GM10248 (cell line): ENCODE measurements at places on chromosomes 2 and 18.

- peak; percentile 89 for DNase-seq
These were observed 80.2 kb downstream of the SMAD4 start for GRCh38 chr18:51110073-51110797.

GRCh38 chr2:105454801-105455485, 56.1 kb upstream of the FHL2 start:
- DNase-seq: no peak

DNA sequence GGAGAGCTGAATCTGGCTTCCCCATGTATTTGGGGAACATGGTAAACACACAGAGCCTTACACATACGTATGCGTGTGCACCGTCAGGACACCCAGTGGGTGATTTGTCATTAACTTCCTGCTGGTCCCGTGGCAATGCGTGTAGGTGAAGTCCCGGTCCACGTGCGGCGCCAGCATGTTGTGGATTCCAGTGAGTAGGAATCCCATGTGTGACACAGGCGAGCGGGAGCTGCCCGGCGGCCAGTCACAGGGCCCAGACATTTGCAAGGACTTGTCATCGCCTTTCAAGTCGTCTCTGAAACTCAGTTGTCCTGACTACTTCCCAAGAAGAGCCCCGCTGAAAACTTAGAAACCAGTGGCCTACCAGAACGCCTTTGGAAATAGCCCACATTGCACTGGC, 102.0 kb downstream of the RNF144A start:
- no peak for DNase-seq

DNA sequence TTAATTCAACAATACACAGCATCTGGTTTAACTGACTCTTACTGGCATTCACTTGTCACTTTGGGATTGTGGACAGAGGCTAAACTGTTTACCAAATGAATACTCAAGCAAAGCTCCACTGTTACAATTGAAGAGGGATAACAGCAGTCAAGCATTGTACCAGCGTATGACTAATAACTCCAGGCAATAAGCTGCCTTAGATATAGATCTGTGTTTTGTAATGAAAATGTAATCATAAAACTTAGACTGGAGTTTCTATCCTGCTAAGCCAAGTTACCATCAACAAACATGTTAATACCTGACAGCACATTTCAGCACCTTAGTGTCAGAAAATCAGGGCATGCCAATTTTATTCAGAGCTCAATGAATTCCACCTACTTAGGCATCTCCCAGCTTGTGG, 889.5 kb downstream of the EPHA4 start:
- DNase-seq: no peak

DNA sequence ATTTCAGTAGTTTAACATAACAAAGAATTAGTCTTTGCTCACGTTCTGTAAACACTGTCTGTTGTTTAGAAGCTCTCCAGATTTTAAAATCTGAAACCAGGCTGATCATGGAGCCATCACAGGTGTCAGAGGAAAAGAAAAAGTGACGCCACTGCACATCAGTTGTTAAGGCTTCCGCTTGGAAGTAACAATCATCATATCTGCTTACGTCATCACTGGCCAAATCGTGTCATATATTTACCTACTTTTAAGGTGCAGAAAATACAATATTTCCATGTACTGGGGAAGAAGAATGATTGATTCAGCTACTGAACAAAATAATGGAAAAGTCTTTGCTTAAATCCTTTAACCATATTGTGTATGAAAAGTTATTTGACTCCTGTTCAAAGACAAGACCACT, 382.6 kb upstream of the MC4R start:
- no peak for DNase-seq

DNA sequence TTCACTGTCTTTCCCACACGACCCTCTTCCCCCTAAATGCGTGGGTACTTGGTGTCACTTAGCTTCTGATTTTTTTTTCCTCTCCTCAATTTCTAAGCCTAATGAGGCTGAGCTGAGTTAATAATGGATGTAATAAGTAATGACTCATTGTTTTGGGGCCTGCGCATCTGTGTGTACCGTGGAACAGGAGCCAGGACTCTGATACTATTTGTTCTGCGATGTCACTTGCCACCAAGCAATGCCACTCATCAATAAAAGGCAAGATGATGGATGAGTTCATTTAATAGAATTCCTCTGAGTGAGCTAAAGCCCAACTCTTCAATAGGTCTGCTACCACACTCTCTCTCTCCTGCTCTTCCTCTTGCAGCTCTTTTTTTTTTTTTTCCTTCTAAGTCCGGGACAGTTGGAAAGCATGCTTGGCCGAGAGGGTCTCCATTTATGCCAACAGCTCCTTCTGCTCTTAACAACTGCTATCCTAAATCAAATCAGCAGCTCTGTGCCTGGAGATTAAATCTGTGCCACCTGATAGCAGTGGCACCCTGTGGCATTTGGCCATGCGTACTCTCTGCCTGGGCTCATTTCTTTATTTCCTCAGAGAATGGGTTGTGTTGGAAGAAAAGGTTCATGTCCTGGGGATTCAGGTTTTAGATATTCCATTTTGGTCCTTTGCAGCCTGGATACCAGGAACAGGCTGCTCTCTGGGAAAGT, 1284.2 kb upstream of the PIK3C3 start:
- DNase-seq: no peak

DNA sequence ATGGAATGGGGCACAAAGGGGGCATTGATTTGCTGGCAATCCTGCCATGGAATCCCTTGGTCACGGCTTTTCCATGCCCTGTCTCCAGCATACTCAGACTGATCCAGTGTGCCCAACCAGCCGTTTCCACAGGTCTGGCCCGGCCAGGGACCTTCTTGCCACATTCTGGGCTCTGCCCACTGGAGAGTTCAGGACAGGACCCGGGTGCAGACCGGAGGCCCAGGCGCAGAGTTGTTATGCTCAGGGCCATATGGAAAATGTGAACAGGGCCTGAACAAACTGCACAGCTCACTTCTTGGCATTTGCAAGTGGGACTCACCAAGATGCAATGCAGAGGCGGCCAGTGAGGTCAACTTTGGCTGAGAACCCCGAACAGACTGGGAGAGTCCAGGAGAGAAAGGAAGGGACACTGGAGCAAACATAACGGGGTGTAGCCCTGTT, 15.6 kb upstream of the ASAP2 start:
- no peak for DNase-seq

DNA sequence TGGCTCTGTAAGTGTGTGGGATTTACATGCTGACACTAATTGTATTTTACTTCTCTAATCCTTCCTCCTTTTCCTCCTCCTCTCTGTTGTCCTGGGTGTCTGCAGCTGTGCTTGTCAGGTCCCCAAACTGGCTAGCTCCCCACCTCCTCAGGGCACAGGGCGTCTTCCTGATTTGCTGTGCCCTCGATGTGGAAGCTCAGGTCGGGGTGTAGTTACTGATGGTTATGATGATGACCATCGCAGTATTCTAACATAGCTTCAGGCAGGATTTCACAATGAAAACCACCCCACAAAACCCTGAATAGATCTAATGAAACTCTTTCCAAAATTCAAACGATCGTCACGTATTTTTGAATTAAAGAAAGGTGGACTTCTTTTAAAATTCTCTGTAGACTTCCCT, 428.4 kb downstream of the TGIF1 start:
- no peak for DNase-seq

GRCh38 chr2:7972670-7973069, 709.2 kb upstream of the ID2 start:
- DNase-seq: no peak

DNA sequence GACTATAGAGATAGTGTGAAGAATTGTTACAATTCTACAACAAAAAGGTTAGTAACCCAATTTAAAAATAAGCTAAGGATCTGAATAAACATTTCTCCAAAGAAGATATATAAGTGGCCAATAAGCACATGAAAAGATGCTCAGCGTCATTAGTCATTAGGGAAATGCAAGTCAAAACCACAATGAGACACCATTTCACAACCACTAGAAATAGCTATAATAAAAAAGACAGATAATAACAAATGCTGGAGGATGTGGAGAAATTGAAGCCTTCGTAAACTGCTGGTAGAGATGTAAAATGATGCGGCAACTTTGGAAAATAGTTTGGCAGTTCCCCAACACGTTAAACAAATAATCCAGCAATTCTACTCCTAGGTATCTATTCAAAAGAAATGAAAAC, 366.5 kb upstream of the POU3F3 start:
- no peak for DNase-seq

GRCh38 chr2:179355881-179356280, 91.2 kb upstream of the SESTD1 start:
- no peak for DNase-seq

GRCh38 chr18:5439986-5440696, 103.7 kb downstream of the EPB41L3 start:
- DNase-seq: no peak

- no peak for DNase-seq
These were observed 48.3 kb downstream of the GLI2 start for GRCh38 chr2:120783969-120784372.

DNA sequence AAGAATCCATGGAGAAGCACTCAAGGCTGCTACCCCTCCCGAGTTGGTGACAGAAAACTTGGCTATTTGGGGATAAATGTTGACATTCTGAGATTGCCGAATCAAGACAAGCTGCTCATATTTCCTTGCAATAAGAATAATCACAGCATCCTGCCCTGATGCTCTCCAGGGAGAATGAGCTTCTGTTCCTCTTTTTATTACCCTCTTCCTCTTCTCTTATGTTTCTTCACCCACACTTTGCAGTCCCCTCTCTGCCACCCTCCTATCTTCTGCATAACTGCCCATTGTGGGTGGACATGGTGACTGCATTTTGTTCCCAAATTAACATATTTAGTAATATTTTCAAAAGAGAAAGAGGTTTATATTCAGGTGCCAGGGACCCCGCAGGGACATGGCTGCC, 11.9 kb upstream of the MSGN1 start:
- DNase-seq: peak; percentile 44

DNA sequence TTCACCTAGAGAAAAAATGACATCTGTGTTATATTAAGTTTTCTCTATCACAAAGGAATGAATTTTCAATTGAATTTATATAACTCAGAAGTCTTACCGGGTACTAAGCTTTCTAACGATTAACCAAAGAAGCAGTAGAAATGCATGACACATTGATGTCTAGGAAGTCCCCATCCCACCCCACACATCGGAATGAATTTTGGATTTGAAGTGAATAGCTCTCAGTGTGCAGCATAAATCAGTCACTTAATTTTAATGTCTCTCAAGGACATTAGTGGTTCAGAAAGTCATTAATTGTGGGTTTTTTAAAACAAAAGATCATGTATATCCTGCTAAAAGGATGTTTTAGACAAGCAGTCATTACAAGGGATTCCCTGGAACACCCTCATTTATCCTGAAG, 141.4 kb upstream of the PIEZO2 start:
- no peak for DNase-seq

DNA sequence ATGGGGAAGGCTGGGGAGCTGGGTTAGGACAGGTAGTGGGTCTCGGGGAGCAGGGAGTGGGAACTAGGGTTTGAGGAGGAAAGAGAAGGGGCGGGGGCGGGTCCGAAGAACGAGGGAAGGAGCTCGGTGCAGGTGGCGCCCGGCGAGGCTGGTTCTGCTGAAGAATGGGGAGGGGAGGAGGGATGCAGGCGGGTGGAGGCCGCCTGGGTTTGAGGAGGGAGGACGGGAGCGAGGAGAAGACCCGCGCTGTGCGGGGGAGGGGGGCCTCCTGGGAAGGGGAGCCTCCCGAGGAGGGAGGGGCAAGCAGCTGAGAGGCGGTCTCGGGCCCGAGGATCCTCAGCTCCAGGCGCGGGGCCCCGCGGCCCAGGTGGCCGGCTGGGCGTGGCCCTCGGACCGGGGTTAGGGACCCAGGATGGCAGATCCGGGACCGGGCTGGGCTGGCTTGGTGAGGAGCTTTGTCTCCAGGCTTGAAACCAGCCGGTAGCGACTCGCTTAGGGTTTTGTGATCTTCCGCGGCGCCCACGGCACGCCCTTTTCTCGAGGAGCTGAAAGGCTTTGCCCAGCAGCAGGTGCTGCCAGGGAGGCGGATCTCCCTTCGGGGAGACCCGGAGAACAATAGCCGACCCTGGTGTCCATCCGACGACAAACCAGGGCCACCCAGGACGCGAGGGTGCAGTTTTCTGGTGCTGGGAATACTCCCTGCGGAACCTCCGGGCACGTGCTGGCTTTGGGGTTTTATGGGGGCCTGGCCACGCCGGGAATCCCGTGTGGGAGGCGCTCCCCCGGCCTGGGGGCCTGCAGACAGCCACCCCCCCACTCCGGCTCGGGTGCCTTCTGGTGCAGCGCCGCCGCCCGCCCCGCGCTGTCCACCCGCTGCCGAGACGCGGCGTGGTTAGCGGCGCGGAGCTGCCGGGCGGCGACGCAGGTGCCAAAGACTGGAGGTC, 1.4 kb downstream of the DPYSL5 start:
- DNase-seq: no peak

DNA sequence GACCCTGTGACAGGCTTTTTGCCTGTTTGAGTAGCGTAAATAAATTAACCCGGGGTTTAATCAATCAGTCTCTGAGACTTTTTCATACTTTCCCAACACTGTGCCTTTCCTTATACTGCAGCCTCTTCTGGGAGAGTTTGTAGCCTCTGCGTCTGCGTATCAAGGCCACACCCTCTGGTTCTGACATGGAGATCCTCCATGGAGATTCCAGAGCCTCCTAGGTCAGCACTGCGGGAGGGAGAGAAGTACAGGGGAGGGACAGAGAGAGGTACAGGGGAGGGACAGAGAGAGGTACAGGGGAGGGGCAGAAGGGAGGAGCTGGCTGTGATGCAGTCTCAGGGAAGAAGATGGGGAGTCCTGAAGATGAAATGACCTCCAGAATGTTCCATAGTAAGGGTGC, 166.0 kb downstream of the ARL4C start:
- DNase-seq: no peak

GRCh38 chr2:203685789-203686420, 20.5 kb upstream of the CD28 start:
- DNase-seq: no peak

DNA sequence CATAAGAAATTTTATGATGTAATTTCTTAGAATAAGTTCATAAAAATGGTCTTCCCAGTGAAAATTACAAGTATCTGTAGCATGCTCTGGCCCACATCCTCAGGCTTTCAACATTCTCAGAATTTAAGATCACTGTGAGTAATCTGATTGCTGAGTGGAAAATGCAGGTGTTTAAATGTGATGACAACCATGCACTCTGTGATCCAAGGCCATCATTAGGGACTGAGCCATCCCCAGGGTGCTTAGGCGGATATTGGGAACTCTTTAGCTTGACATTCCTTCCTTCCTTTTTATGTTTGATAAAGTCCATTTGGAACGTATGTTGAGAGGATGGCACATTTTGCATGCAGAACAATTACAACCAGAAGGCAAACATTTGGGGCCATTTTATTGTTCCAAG, 95.5 kb downstream of the ARL4C start:
- DNase-seq: no peak

- no peak for DNase-seq
These were observed 41.2 kb downstream of the SLC9A4 start for GRCh38 chr2:102514061-102514785.

GRCh38 chr2:103327386-103327785, 565.6 kb downstream of the TMEM182 start:
- no peak for DNase-seq

DNA sequence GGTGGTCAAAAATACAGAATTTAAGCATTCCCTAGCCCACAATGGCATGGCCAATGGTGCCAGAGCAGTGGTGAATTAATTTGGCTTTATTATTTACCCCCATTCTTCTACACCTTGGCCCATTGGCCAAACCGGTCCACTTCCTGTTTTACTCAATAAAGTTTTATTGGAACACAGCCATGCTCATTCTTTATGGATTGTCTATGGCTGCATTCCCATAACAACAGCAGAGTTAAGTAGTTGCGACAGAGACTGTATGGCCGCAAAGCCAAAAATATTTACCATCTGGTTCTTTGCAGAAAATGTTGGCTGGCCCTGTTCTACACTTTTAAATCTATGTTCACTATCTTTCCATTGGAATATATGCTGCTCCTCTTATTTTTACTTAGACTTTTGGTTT, 130.3 kb upstream of the CCDC68 start:
- DNase-seq: no peak

GRCh38 chr2:111668741-111669140, 215.3 kb downstream of the ANAPC1 start:
- DNase-seq: no peak
